Activated CD8-positive, alpha-beta memory T cell treated with anti-CD3 and anti-CD28 coated beads, Interleukin-2, amount 10 ng/mL, durations not matched to agents 7 days and 5 days (primary cell): ENCODE measurements at places on chromosomes 7 and 10. TPM values are rescaled to one million over a fixed set of nuclear protein-coding genes. Genes with fewer than 3 reads are reported as not detected.

- no peak overlapping the region for H3K27ac ChIP-seq
- no peaks in the 10 kb centered on the region for H3K4me1 ChIP-seq
- H3K27me3 ChIP-seq = no peaks in the 10 kb centered on the region
- H3K4me3 ChIP-seq = no peak overlapping the region
These were observed 960.4 kb downstream of the PCDH15 start for GRCh38 chr10:53840653-53841052.

GRCh38 chr10:115879372-115880089 is 393.5 kb downstream of the GFRA1 start:
- no peak for DNase-seq
- H3K36me3 ChIP-seq = no peaks in the 10 kb centered on the region
- H3K27ac ChIP-seq = no peak overlapping the region
- no peaks in the 10 kb centered on the region for H3K4me1 ChIP-seq
- no peak overlapping the region for H3K4me3 ChIP-seq
- H3K27me3 ChIP-seq = no peaks in the 10 kb centered on the region

GRCh38 chr7:72213081-72213480 is 199.1 kb downstream of the CALN1 start:
- H3K27me3 ChIP-seq = no peaks in the 10 kb centered on the region
- H3K4me1 ChIP-seq = no peaks in the 10 kb centered on the region
- DNase-seq = no peak
- H3K4me3 ChIP-seq = no peak overlapping the region
- H3K36me3 ChIP-seq = no peaks in the 10 kb centered on the region

GRCh38 chr10:98267069-98267893 is 713 bp downstream of the LOXL4 start:
- H3K27ac ChIP-seq = no peak overlapping the region
- no peak for DNase-seq
- H3K27me3 ChIP-seq = peaks cover 39% of the 10 kb centered on the region
- no peaks in the 10 kb centered on the region for H3K36me3 ChIP-seq
- no peaks in the 10 kb centered on the region for H3K4me1 ChIP-seq

DNA sequence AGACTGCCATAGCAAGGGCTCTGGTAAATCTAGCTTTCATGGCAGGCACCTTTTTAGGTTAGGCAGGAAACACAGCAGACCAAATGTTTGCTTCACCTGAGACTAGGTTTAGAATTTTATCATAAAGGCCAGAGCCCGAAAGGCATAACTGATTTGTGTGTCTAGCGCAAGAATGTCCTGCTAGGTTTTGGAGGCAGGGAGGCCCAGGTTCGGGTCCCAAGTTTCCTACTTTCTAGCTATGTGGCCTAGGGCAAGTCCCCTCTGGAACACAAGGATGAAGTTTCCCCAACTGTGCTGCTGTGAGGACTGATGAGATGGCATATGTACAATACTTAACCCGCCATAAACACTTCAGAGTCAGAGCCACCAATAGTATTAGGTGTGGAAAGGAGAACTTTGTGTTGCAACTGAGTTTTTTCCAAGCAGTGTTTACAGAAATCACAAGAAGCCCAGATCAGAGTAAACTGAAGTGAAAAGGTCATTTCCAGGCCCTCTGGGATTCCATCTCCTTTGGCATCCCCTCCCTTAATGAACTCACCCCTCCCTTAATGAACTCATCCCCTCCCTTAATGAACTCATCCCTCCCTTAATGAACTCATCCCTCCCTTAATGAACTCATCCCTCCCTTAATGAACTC is 244.9 kb downstream of the SKAP2 start:
- H3K36me3 ChIP-seq = no peaks in the 10 kb centered on the region
- no peak for DNase-seq
- H3K4me1 ChIP-seq = no peaks in the 10 kb centered on the region
- H3K4me3 ChIP-seq = no peak overlapping the region
- no peak overlapping the region for H3K27ac ChIP-seq

GRCh38 chr7:24227068-24227467 is 56.9 kb upstream of the NPY start:
- no peak for DNase-seq
- no peak overlapping the region for H3K4me3 ChIP-seq
- no peaks in the 10 kb centered on the region for H3K36me3 ChIP-seq
- H3K27me3 ChIP-seq = peaks cover 23% of the 10 kb centered on the region
- H3K27ac ChIP-seq = no peak overlapping the region
- peaks cover 6% of the 10 kb centered on the region for H3K4me1 ChIP-seq

- no peaks in the 10 kb centered on the region for H3K36me3 ChIP-seq
- peaks cover 6% of the 10 kb centered on the region for H3K4me1 ChIP-seq
- H3K27ac ChIP-seq = no peak overlapping the region
- DNase-seq = peak; percentile 19
- H3K27me3 ChIP-seq = peaks cover 35% of the 10 kb centered on the region
These were observed 3.0 kb upstream of the AOC1 start for GRCh38 chr7:150849204-150849775.

DNA sequence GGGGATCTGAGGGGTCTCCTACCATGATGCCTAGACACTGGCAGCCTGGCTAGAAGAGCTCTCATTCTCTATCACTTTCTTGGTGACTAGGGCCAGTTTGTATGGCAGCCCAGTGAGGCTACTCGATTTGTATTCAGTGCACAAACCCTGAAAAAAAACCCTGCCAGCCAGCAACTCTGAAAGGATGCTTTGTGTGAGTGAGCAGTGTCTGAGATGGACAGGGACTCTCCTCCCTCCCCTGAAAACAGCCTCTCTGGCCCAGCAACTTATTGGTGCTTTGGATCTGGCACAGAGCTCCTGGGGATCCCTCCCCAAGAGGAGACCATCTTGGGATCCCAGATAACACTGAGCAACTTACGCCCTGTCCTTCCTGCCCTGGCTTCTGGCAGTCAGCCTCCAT is 10.8 kb upstream of the LRRC4 start:
- no peak for DNase-seq
- no peaks in the 10 kb centered on the region for H3K27me3 ChIP-seq
- no peak overlapping the region for H3K4me3 ChIP-seq
- H3K4me1 ChIP-seq = peaks cover 19% of the 10 kb centered on the region

DNA sequence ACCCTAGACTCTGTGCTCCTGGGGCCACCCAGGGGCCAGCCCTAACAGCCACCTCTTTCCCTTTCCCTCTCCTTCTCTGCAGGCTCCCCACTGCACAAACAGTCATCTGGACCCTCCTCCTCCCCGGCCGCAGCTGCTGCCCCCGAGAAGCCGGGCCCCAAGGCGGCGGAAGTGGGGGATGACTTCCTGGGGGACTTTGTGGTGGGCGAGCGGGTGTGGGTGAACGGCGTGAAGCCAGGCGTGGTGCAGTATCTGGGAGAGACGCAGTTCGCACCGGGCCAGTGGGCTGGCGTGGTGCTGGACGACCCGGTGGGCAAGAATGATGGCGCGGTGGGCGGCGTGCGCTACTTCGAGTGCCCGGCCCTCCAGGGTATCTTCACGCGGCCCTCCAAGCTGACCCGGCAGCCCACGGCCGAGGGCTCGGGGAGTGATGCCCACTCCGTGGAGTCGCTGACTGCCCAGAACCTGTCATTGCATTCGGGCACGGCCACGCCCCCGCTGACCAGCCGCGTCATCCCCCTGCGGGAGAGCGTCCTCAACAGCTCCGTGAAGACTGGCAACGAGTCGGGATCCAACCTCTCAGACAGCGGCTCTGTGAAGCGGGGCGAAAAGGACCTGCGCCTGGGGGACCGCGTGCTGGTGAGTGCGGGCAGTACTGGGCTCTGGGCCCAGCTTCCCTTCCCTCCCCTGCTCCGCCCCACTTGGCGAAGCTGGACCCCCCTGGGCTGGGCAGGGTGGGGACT is 49.3 kb downstream of the CLIP2 start:
- H3K27ac ChIP-seq = no peak overlapping the region
- H3K4me1 ChIP-seq = peaks cover 9% of the 10 kb centered on the region
- no peak overlapping the region for H3K4me3 ChIP-seq
- H3K36me3 ChIP-seq = no peaks in the 10 kb centered on the region

- no peak overlapping the region for H3K4me3 ChIP-seq
- no peak overlapping the region for H3K27ac ChIP-seq
- no peaks in the 10 kb centered on the region for H3K4me1 ChIP-seq
- no peaks in the 10 kb centered on the region for H3K27me3 ChIP-seq
- DNase-seq = no peak
These were observed 187.1 kb upstream of the SEMA3E start for GRCh38 chr7:83836028-83836427.

DNA sequence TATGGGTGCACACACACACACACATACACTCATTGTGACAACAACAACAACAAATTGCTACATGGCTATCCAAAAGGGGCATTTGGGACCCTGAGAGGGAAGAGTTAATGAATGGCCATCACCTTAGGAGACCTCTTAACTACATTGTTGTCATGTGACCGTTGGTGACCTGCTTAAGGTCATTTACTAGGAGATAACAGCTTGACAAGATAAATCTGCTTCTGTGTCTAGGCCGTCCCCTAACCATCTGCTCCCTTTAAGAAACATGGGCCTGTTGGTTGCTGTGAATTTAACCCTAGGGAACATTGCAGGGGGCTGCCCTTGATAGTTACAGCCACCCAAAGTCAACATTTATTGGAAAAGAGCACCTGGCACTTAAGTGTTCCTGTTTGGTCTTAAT is 29.7 kb downstream of the C1QL3 start:
- no peak overlapping the region for H3K4me3 ChIP-seq
- H3K36me3 ChIP-seq = peaks cover 19% of the 10 kb centered on the region
- no peak overlapping the region for H3K27ac ChIP-seq

GRCh38 chr10:17673471-17674061 is 29.6 kb downstream of the STAM start:
- H3K27me3 ChIP-seq = no peaks in the 10 kb centered on the region
- peaks cover 41% of the 10 kb centered on the region for H3K4me1 ChIP-seq
- no peak for DNase-seq
- H3K27ac ChIP-seq = peak overlapping the region; percentile 45
- peaks cover 25% of the 10 kb centered on the region for H3K36me3 ChIP-seq
- no peak overlapping the region for H3K4me3 ChIP-seq

DNA sequence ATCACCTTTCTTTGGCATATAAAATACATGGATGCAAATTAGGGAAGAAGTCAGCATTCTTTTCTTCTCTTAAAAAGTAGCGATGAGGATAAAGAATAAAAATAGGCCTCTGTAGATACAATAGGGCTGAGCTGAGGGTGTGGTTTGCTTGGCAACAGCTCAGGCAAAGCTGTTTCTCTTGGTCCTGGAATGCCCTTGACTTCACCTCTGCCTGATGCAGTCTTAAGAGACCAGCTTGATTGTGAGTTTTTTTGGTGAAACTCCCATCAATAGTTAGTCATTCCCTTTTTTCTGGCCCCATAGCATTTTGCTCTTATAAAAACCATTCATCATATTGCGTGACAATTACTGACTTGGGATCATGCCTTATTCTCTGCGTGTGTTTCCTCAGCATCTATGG is 42.1 kb upstream of the MKLN1 start:
- H3K27ac ChIP-seq = no peak overlapping the region
- no peak overlapping the region for H3K4me3 ChIP-seq
- peaks cover 3% of the 10 kb centered on the region for H3K36me3 ChIP-seq
- DNase-seq = no peak

DNA sequence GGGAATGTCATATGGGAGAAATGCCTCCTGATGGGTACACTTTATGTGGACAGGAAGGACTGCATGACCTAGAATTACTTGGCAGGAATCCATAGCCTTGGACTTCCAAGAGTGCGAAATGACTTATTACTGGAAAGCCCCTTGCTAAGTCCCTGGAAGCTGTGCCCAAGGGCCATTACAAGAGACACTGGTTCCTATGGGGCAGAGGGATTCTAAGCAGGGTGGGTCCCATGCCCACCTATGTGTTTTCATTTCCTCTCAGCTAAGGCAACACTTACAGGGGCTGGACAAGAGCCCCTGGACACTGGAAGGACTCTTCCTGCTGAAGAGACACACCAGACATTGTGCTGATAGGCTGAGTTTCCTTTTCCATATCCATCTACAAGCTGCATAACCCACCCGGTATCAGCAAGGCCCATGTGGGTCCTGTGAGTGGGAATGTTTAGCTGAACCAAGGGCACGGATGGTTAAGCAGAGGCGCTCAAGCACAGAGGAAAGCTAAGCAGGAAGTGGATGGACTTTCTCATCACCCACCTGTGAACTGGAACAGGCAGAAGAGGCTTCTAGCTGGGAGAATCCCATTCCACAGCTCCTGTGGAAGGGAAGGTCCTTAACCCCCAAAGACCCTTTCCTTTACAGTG is 56.2 kb downstream of the XPNPEP1 start:
- no peaks in the 10 kb centered on the region for H3K4me1 ChIP-seq
- no peaks in the 10 kb centered on the region for H3K27me3 ChIP-seq
- no peak for DNase-seq
- H3K27ac ChIP-seq = no peak overlapping the region

GRCh38 chr7:104217620-104218019 is 9.8 kb upstream of the ORC5 start:
- no peaks in the 10 kb centered on the region for H3K4me1 ChIP-seq
- no peak overlapping the region for H3K4me3 ChIP-seq
- no peaks in the 10 kb centered on the region for H3K36me3 ChIP-seq

GRCh38 chr7:30595436-30596013 is 847 bp downstream of the GARS1 start:
- H3K4me1 ChIP-seq = peaks cover 46% of the 10 kb centered on the region
- H3K36me3 ChIP-seq = peaks cover 47% of the 10 kb centered on the region
- peak overlapping the region; percentile 99 for H3K27ac ChIP-seq
- no peak for DNase-seq

GRCh38 chr10:80158126-80158525 is 25.6 kb downstream of the PLAC9 start:
- no peak for DNase-seq
- H3K27ac ChIP-seq = peak overlapping the region; percentile 6
- H3K36me3 ChIP-seq = peaks cover 73% of the 10 kb centered on the region
- H3K4me3 ChIP-seq = no peak overlapping the region

DNA sequence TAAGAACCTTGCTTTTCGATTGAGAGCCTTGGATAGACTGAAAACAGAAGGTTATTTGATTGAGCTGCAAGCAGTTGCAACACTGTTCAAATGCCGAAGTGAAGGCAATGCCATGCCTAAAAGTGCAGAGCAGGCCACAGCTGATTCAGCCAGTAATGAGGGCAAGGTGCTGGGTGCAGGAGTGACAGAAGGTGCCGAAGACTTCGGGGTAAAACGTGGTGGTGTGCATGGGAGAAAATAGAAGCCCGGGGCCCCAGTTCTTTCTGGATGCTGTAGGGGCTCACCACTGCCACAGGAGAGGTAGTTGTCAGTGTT is 43.6 kb upstream of the GATAD1 start:
- H3K4me1 ChIP-seq = peaks cover 20% of the 10 kb centered on the region
- H3K4me3 ChIP-seq = peak overlapping the region; percentile 9
- peaks cover 3% of the 10 kb centered on the region for H3K27me3 ChIP-seq
- no peak for DNase-seq
- H3K36me3 ChIP-seq = peaks cover 15% of the 10 kb centered on the region

Gene FAM24B
- total RNA-seq = 17.7 TPM

Gene CPN1
- not detected for total RNA-seq

Gene PAPSS2
- 0.06 TPM for total RNA-seq

Gene UPK3BL2
- total RNA-seq = 11.6 TPM

Gene SPOCK2
- 51.9 TPM for total RNA-seq

Gene CLCN1
- total RNA-seq = 0.09 TPM

Gene HMX3
- total RNA-seq = not detected

Gene VDAC2
- 156 TPM for total RNA-seq

Gene PLEKHS1
- 0.07 TPM for total RNA-seq

Gene JAKMIP3
- 0.38 TPM for total RNA-seq

Gene ACHE
- not detected for total RNA-seq

Gene CRYGN
- not detected for total RNA-seq

Gene PRKAR2B
- 1.3 TPM for total RNA-seq
